ENCODE measurements at places on chromosomes 4 and X.

DNA sequence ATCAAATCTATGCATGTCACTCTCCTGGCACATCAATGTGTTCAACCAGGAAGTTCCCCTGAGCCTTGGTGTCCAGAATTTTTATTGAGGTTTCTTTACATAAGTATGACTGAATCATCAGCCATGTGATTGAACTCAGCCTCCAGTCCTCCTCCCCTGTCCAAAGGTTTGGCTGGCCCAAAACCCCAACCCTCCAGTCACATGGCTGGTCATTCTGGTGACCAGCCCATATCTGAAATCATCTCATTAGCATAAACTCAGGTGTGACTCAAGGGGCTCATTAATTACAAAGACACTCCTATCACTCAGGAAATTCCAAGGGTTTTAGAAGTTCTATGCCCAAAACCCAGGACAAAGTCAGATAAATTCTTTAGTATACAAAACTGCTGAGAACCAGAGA is 20.6 kb upstream of the SUPT20HL2 start:
- no peak for DNase-seq

DNA sequence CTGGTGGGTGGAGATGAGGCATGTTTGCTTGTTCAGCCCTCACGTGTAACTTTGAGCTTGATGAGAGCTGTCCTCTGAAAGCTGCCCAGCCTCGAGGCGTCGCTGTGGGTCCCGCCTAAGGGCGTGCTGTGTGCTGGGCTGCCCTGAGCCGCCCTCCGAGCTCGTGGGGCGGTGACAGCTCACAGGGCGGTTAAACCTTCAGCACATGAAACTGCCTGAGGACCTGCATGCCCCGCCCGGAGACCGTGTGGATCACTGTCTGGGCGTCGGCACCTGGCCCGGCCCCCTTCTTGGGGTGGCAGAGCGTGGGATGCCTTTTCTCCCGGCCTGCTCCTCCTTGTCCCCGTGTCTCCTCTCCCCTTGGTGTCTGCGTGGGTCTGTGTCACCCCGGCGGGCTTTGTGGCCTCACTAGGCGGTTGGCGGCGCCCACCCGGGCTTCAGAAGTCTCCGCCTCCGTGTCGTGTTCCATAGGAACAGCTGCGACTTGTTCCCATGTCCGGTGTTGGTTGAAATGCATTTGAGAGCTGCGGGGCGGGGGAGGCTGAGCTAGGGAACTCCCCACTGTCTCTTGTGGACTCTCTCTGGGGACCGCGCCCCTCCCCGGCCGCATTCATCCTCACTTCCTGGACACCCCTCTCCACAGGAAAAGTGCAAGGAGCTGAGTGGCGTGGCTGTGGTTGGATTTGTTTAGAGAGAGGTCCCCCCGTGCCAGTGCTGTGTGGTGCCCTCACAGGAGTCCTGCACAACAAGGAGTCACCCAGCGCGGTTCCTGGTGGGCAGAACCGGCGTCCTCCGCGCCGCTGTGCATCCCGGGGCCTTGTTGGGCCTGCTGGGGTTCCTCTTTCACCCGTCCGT is 6.8 kb downstream of the AKAP17A start:
- no peak for DNase-seq

DNA sequence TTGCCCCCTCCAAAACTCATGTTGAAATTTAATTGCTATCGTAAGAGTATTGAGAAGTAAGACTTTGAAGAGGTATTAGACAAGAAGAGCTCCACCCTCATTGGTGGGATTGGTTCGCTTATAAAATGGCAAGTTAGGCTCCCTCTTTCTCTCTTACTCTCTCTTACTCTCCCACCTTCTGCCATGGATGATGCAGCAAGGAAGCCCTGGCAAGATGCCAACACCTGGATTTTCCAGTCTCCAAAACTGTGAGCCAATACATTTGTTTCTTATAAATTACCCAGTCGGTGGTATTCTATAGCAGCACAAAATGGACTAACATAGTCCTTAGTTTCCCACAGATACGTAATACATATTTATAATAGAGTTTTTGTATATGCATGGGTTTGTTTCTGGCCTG is 119.4 kb downstream of the DDIT4L start:
- DNase-seq: no peak

- no peak for DNase-seq
Observed at GRCh38 chr4:12889054-12889453, 595.1 kb downstream of the RAB28 start.

GRCh38 chr4:144174401-144175067 is 34.0 kb upstream of the GYPA start:
- no peak for DNase-seq
